ENCODE measurements at places on chromosomes 5 and 9. TPM values are rescaled to one million over a fixed set of nuclear protein-coding genes. Genes with fewer than 3 reads are reported as not detected.

- H3K36me3 ChIP-seq, result no peaks in the 10 kb centered on the region
- no peaks in the 10 kb centered on the region for H3K4me1 ChIP-seq
- H3K27ac ChIP-seq, result no peak overlapping the region
- H3K27me3 ChIP-seq, result no peaks in the 10 kb centered on the region
- DNase-seq, result no peak
- no peak overlapping the region for H3K4me3 ChIP-seq
Observed at GRCh38 chr9:24932785-24933184, 387.1 kb upstream of the IZUMO3 start.

AK6 gene
- total RNA-seq, result 35.8 TPM

GRCh38 chr9:108081112-108081511 is 591.5 kb upstream of the KLF4 start:
- no peaks in the 10 kb centered on the region for H3K36me3 ChIP-seq
- H3K4me3 ChIP-seq, result no peak overlapping the region
- no peaks in the 10 kb centered on the region for H3K4me1 ChIP-seq
- DNase-seq, result no peak

IL7R gene
- 39.4 TPM for total RNA-seq

DNA sequence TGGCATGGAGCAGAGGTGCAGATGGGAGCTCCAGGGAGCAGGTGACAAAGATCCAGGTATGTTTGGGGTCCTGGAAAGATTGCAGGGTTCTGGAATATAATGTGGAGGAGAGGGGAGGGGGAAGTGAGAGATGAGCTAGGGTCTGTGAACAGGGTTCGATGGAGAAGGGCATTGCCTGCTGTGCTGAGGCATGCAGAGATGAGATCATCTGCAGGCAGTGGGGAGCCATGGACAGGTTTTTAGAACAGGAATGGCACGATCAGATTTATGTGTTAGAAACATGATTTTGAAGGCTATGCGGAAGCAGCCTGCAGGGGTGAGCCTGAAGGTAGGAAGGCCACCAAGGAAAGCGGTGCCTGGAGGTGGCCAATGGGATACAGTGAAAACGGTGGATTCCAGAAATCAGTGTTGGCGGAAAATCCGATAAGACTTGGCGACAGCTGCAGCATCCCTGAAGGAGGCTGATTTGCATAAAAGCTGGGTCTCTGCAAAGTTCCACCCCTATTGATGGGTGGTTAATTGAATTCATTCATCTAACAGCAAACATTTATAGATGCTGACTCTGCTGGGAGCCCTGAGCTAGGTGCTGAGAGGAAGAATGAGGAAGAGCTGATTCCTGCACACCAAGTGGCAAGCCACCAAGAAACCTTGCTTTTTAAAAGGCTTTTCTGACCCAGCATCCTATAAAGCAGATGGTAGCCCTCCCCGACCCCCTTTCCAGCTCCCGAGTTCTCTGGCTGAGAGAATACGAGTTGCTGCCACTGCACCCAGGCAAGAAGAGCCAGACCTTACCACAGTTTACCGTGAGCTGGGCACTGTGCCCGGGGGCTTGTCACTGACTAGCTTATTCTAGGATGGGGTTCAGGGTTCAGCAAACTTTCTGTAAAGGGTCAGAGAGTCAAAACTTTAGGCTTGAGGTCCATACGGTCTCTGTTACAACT is 139.2 kb upstream of the SMIM23 start:
- no peak overlapping the region for H3K4me3 ChIP-seq
- no peak for DNase-seq
- H3K4me1 ChIP-seq, result no peaks in the 10 kb centered on the region
- H3K36me3 ChIP-seq, result no peaks in the 10 kb centered on the region
- no peak overlapping the region for H3K27ac ChIP-seq
- H3K27me3 ChIP-seq, result peaks cover 26% of the 10 kb centered on the region

- H3K27me3 ChIP-seq, result peaks cover 1% of the 10 kb centered on the region
- DNase-seq, result no peak
- H3K27ac ChIP-seq, result no peak overlapping the region
- no peak overlapping the region for H3K4me3 ChIP-seq
Observed at GRCh38 chr5:82661462-82661861, 383.3 kb upstream of the RPS23 start.

ACSL6 gene
- not detected for total RNA-seq

Data from HFFc6 (cell line).